Left lung (tissue), 14 donors: ENCODE measurements at places on chromosomes 16 and 17.

- H3K4me1 ChIP-seq: no peaks in the 10 kb centered on the region
- no peaks in the 10 kb centered on the region for H3K36me3 ChIP-seq
- DNase-seq: no peak
- no peak overlapping the region for H3K4me3 ChIP-seq
- H3K27me3 ChIP-seq: no peaks in the 10 kb centered on the region
Observed at GRCh38 chr17:42639525-42640113, 19.5 kb upstream of the TUBG2 start.

DNA sequence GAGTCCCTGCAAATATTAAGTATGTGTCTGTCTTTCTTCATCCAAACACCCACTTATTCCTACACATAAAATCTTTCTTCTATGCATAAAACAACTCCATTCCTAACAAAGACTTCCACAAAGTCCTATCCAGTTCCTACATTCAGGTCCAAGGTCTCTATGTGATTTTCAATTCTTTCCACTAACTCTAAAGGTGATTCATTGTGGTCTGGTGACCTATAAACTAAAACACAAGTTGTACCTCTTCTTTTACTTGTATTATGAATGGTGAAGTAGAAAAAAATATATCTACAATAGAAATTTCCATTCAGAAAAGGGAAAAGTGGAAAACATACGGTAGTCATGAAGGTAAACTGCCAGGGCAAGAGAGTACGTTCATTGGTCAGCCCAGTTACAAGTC is 56.6 kb downstream of the USP32 start:
- no peaks in the 10 kb centered on the region for H3K27me3 ChIP-seq
- no peak for DNase-seq
- H3K36me3 ChIP-seq: no peaks in the 10 kb centered on the region
- H3K4me1 ChIP-seq: no peaks in the 10 kb centered on the region
- H3K27ac ChIP-seq: no peak overlapping the region
- H3K4me3 ChIP-seq: no peak overlapping the region

GRCh38 chr17:51365090-51365489 is 104.7 kb downstream of the UTP18 start:
- no peaks in the 10 kb centered on the region for H3K36me3 ChIP-seq
- H3K4me3 ChIP-seq: no peak overlapping the region
- no peaks in the 10 kb centered on the region for H3K27me3 ChIP-seq
- no peak overlapping the region for H3K27ac ChIP-seq

GRCh38 chr16:19746561-19746960 is 28.5 kb downstream of the IQCK start:
- H3K27ac ChIP-seq: no peak overlapping the region
- H3K4me3 ChIP-seq: no peak overlapping the region
- H3K4me1 ChIP-seq: no peaks in the 10 kb centered on the region
- no peaks in the 10 kb centered on the region for H3K36me3 ChIP-seq
- H3K27me3 ChIP-seq: no peaks in the 10 kb centered on the region

DNA sequence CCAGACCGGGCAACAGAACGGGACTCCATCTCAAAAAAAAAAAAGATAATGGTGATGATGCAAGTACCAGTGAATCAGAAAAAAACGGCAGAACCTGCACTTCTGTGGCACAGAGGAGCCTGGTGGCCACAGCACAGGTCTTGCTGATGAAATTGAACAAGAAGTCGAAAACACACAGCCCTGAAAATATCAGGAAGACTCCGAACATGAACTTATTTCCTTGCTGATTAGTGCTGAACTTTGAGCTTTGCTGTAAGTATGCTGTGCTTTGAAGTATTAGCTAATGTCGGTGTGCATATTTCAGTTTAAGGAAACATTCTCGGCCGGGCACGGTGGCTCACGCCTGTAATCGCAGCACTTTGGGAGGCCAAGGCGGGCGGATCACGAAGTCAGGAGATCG is 10.9 kb upstream of the MYO15B start:
- peaks cover 8% of the 10 kb centered on the region for H3K4me1 ChIP-seq
- peaks cover 28% of the 10 kb centered on the region for H3K36me3 ChIP-seq
- H3K27me3 ChIP-seq: no peaks in the 10 kb centered on the region
- H3K4me3 ChIP-seq: no peak overlapping the region
- no peak for DNase-seq

DNA sequence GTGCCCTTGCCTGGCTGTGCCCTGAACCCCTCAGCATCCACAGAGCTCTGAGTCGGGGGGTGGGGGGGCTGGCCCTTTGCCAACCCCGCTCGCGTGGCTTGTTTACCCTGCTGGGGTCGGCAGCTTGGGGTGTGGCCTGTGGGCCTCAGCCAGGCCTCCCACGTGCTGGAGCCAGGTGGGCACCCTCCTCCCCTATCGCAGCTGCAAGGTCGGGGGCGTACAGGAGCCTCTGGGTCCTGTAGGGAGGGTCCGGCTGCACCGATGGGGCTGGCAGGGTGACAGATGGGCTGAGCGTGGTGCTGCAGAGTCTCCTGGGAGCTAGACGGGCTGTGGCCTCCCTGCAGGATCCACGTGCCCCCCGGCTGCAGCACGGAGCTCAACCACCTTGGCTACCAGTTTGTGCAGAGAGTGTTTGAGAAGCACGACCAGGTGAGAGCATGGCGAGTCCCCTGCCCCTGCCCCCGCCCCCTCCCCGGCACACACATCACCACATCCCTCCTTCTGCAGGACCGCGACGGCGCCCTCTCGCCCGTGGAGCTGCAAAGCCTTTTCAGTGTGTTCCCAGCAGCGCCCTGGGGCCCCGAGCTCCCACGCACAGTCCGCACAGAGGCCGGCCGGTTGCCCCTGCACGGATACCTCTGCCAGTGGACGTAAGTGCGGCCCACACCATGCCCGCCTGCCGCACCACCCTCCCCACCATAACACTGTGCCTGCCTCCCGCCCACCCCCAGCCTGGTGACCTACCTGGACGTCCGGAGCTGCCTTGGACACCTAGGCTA is 3.6 kb downstream of the RHOT2 start:
- no peak overlapping the region for H3K4me3 ChIP-seq
- DNase-seq: no peak
- peaks cover 56% of the 10 kb centered on the region for H3K36me3 ChIP-seq
- H3K27me3 ChIP-seq: no peaks in the 10 kb centered on the region
- peaks cover 36% of the 10 kb centered on the region for H3K4me1 ChIP-seq
